ENCODE measurements at places on chromosomes 7 and 10. TPM values are rescaled to one million over a fixed set of nuclear protein-coding genes. Genes with fewer than 3 reads are reported as not detected.

Gene ZCCHC24
- 0.73 TPM for total RNA-seq

Gene OR2A7
- 4.8 TPM for total RNA-seq

Gene ADAM8
- total RNA-seq: 153 TPM

Gene GIMAP8
- total RNA-seq: 35.9 TPM

Gene SRRM3
- total RNA-seq: not detected

Measured in activated CD4-positive, alpha-beta T cell treated with anti-CD3 and anti-CD28 coated beads, Interleukin-2, amount 10 ng/mL, durations not matched to agents 7 days and 5 days (primary cell).